ENCODE measurements at places on chromosomes 3 and 15.

DNA sequence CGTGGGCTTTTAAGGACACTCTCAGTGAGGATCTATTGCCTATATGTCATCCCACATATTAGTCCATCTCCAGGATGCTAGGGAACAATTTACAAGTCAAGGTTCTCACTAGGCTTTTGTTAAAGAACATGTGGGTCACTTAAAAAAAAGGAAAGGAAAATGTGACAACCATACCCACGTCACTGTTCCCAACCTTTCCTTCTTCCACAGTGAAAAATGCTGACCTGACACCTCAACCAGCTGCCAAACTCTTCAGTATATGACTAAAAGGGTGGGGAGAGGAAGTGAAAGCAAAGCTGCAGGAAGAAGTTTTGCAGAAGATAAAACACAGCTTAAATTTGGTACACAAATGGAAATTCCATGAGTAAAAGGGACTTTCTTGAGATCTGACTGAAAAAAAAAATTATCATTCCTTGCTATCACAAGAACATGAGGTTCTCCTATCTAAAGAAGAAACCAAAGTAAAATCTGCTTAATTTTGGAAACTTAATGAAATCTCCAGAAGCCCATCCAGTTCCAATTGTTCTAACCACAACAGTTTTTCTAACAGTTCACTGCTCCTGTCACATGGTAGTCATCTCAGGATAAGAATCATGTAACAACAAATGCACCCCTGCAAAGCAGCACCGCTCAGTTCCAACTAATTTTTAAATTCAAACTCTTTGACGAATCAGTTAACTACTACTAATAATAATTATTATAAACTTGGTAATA lies 117.0 kb upstream of the TSPAN3 start:
- peak; percentile 50 for DNase-seq

DNA sequence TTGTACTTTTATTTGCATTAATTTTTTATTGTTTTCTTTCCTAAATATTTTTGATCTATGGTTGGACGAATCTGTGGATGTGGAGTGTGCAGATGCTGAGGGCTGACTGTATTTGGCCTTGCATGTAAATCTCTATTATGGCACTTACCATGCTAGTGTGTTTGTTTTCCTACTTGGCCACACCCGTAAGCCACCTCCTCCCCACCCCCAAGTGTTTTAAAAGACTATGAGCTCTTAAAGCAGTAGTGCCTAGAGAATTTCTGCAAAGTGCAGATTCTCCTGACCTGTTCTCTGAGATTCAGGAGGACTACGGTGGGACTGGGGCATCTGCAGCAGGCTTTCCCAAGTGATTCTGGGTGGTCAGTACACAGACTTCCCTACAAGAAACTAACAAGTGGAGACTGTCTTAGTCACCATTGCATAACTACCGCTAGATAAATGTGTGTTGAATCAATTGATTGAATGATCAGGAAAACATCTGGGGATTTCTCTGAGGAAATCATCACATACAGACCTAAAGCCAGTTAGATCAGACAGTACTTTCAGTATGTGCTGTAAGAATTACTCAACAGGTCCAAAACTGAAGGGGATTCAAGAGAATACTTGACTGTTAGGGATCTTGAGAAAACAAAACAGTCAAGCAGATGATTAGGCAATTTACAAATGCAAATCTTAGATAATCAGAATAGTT lies 6.2 kb upstream of the TIPARP start:
- peak; percentile 31 for DNase-seq

- DNase-seq: peak; percentile 36
These were observed 65.7 kb upstream of the ALDH1L1 start for GRCh38 chr3:126245811-126246727.

DNA sequence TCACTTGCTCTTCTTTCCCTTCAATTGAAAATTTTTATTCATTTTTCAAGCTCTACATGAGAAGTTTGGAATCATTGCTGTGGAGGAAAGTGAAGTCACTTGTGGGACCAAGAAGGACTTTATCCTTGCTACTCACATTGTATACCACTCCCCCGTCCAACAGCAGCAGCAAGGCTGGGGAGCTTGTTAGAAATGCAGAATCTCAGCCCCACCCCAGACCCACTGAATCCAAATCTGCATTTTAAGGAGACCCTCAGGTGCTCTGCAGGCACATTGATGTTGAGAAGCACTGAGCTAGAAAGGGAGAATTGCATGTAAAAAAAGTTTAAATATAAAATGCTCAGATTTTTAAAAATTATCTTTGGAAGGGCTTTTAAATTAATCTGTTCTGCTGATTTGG lies 202.3 kb upstream of the MRPL3 start:
- no peak for DNase-seq

DNA sequence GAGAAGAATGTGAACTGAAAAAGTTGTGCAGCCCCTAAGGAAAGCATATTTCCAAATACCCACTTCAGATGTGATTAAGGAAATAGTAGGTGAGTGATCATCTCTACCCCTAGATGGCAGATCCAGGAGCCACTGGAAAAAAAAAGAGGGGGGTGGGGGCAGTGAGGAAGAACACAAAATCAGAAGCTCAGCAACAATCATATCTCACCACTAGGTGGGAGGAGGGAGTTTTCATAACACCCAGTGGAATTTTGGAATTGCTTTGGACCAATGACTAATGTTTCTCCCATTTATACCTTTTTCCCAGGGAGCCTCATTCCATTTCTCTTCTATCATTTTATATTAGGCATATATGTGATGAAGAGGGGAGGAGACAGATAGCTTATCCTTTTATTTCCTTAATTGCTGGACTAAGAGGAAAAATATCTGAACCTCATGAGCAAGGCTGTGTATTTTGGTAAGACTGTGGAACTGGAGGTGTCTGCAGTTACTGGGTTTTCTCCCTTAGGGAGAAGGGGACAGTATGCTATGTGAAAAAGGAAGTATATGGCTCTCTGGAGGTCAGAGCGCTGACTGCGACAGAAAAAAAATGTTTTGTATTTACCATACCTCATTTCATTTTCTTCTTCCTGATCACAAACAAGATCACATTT lies 363.4 kb downstream of the GAP43 start:
- DNase-seq: peak; percentile 61
